ENCODE measurements at places on chromosomes 3 and 15.

GRCh38 chr15:89067751-89068150 is 20.5 kb upstream of the ABHD2 start:
- DNase-seq = no peak

GRCh38 chr15:56989411-56989924 is 71.0 kb downstream of the TCF12 start:
- DNase-seq = no peak

- DNase-seq = no peak
These were observed 66.1 kb downstream of the DNASE1L3 start for GRCh38 chr3:58144478-58145325.

DNA sequence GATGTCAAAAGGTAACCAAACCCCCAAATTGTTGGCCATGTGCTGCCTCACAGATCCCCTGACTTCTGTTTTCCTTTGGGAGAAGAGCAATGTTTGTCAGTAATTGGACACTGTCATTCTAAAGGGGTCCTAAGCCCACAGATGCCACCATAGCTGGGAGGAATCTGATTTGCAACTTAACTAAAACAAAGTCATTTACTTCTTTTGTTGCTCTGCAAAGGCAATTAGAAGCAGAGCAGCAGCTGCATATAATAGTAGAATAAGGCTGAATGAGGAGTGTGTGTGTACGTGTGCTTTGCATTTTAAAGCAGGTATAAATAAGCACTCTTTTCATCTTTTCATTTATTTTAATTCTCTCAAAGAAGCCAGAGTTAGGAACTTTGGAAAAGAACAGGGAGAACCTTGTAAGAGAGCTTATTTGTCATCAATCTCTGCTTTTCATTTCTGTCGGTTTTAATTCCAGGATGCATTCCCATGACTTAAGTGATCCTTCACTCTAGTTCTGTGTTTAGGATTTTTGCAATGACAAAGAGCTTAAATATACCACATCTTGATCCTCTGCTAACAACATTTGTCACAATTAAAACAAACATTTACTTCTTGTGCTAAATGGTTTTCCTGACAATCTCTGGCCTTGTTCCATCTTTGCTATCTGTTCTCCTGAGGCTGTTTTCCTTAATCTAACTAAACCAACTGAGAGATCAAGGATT is 530.2 kb upstream of the CBLB start:
- no peak for DNase-seq

DNA sequence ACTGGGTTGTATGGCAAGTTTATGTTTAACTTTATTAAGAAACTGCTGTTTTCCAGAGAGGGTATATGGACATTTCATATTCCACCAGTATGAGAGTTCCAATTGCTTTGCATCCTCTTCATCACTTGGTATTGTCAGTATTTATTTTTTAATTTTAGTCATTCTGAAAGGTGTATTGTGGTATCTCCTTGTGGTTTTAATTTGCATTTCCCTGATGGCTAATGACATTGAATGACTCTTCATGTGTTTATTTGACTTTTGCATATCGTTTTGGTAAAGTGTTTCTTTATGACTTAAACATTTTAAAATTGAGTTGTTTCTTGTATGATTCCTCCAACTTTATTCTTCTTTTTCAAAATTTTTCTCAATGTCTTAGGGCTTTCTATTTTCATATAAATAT is 44.4 kb downstream of the IL1RAP start:
- DNase-seq = no peak

GRCh38 chr3:187136936-187137335 is 2.4 kb downstream of the RPL39L start:
- no peak for DNase-seq

DNA sequence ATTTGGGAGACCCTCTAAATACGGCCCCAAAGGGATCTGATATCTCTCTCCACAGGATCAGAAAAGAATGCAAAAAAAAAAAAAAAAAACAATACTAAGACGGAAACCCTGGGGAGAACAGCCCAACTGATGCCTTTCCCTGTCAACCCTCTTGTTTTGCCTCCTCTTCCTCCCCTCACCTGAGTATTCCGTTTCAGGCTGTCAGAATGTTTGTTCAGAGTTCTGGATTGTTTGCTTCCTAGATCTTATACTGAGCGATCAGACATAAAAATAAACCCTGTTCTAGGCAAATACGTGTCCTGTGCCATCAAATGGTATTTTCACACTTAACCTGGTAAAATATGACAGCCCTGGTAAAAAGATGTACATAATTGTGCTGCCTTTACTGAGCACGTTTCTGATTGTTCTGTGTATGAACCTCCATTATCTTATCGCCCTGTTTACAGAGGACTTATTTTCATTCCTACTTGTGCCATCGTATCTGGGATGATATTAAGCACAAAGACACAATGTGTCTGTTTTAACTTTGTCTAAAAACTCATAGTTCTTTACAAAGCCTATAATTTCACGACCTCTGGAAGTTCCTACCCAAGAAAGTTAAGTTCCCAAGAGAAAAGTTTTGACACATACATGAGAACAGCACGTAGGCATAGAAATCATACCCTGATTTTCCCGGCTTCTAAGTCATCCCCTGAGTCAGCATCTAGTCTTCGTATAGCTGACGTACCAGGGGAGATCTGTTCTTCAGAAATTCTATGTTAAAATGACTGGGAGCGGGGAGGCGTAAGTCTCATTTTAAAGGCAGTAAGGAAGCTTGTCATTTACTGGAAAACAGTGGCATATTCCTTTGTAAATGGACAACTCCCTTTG is 856 bp downstream of the ZBTB38 start:
- DNase-seq = no peak

DNA sequence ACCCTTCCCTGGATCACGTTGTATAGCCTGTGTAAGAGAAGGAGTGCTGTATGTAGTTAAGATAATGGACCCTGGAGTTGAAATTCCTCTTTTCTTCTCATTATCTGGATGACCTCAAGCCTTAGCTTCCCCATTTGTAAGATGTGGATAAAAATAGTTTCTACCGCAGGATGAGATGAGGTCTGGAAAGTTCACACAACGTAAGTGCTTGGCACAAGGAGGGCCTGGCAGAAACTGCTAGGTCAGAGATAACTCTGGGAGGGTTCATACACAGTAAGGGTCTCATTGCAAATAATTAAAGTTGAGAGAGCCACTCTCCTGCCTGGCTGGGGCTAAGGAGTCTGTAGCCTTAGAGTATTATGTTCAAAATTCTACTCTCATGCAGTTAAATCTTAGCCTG is 214.4 kb downstream of the LRTM1 start:
- no peak for DNase-seq

GRCh38 chr3:24589931-24590880 is 95.6 kb upstream of the THRB start:
- DNase-seq = no peak

GRCh38 chr3:44439499-44440295 is 37.8 kb downstream of the ZNF445 start:
- peak; percentile 56 for DNase-seq

GRCh38 chr3:67946436-67946835 is 292.0 kb upstream of the SUCLG2 start:
- DNase-seq = no peak

DNA sequence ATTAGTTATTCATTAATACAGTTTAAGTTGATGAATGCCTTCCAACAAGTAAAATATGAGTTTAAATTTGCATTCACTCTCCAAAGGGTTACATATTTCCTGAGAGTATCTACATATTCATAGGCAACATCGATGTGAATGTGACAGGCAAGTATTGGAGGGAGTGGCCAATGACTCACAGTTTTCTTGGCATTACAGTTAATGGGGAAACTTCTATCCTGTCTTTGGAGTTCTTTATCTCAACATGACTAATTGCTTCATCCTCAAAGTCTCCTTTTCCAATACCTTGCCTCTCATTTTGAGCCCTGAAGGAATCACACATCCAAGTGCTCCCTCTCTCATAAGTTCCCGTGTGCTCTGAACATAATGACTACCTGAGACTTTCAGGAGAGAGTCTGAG is 439.7 kb upstream of the FRG2C start:
- DNase-seq = no peak

- no peak for DNase-seq
These were observed 227.5 kb upstream of the COL8A1 start for GRCh38 chr3:99410789-99411311.

DNA sequence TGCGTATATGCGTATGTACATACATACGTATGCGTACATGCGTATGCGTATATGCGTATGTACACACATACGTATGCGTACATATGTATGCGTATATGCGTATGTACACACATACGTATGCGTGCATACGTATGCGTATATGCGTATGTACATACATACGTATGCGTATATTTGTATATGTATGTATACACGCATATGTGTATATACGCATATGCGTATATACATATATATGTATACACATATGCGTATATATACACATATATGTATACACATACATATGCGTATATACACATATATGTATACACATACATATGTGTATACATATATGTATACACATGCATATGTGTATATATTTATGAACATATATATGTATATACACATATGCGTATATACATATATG is 12.1 kb downstream of the MCTP2 start:
- DNase-seq = no peak

GRCh38 chr3:98655666-98656065 is 62.3 kb upstream of the CPOX start:
- no peak for DNase-seq

GRCh38 chr3:128297401-128298138 is 144.3 kb downstream of the EEFSEC start:
- DNase-seq = no peak

GRCh38 chr3:16668776-16669545 is 63.7 kb upstream of the DAZL start:
- no peak for DNase-seq

GRCh38 chr3:114078126-114078525 is 21.6 kb downstream of the QTRT2 start:
- DNase-seq = no peak

GRCh38 chr3:56125358-56126005 is 342.8 kb downstream of the ERC2 start:
- DNase-seq = no peak

DNA sequence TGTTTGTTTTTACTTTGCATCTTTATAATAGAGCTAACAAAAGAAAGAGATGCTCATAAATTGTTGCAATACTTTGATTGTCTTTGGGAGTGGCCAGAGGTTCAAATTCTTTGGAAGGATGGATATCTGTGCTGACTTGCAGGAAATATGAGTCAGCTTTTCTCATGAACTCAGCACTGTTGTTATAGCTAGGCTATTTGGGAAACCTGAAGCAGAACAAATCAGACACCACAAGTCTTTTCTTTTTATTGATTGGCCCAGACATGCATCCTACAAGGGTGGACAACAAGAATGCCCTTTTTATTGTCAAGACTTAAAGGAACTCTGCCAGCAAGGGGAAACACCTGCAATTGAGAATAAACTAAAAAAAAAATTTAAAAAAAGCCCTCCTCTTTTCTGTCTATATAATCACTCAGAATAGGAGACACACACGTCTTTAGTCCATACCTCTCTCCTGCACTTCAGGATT is 4.6 kb upstream of the DENND4A start:
- DNase-seq = no peak

DNA sequence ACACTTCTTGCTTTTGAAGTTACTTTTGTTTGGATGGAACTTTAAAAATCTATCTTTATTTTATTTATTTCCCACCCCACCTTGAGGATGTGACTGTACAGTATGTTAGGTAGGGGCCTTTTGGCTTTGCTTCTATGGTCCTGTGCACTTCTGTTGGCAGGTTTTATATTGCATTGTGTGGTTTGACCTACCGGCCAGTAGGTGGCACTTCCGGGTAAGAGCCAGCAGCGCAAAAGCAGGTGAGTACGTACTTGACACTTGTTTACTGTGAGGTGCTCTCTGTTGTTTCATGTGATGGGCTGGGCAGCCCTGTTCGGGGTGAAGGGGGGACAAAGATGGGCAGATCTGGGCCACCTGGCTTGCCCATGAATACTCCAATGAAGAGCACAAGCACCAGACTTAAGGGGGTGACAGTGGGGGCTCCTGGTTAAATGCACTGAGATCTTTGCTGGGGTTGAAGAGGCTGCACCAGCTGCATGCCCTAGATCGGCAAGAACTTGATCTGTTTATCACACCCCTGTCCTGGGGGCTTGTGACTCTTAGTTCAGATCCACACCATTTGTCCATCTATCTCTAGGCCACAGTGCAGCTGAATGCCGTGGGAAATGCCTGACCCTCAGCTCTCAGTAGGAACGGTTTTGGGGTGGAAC is 131.6 kb downstream of the NLGN1 start:
- peak; percentile 9 for DNase-seq

- no peak for DNase-seq
These were observed 16.9 kb upstream of the PRKCI start for GRCh38 chr3:170205302-170205701.

DNA sequence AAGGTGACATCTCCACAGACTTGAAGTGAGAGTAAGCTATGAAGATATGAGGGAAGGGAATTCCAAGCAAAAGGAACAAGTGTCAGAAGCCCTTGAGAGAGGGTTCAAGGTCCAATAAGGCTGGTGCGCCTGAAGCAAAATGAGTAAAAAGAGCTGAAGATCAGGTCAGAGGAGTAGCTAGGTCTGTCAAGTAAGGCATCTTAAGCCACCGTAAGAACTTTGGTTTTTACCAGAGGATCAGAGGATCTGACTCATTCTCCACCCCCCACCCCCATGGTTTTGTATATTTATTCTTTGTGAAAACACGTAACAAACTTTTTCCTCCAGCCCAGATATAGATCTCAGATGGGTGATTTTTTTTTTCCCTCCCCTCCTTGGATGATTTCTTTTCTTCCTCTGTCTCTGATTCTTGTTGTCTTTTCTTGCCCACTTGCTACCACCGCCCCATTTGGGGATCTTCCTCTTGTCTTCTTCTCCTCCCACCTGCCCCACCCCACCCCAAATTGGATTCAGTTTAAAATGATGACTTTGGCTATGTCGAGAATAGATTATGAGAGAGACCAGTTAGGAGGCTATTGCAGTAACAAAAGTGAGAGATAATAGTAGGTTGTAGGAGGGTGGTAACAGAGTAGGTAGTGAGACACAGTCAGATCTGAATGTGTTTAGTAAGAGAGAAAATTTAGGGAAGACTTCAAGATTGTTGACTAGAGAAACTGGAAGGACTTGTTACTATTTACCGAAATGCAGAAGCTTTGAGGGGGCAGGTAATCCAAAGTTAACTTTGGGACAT is 6.1 kb downstream of the TRMT10C start:
- DNase-seq = no peak

DNA sequence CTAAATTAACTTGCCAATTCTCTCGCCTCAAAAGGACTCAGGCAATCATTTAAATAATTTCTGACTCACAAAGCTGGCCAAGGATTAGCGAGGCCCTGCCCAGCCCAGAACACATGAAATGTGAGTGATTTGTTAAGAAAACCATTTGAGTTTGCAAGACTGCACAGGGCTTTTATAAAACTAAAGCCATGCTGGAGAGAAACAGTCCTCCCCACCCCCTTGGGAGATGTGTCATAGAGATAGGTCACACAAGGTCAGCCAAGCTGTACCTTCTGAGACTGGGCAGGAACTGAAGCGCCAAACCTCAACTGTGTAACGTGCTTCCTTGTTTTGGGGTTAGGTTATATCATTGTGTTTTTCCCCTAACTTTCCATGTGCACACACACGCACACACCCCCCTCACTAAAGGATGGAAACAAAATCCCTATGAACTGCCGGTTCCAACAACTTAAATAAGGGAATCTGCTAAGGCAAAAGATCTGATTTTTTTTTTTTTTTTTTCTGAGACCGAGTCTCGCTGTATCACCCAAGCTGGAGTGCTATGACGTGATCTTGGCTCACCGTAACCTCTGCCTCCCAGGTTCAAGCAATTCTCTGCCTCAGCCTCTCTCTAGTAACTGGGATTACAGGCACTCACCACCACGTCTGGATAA is 8.1 kb downstream of the SPATA12 start:
- DNase-seq = no peak
